RCC 7860 (cell line): ENCODE measurements at places on chromosomes 1 and 21.

- DNase-seq = peak; percentile 85
These were observed 23.2 kb upstream of the H6PD start for GRCh38 chr1:9211291-9211811.

- peak; percentile 37 for DNase-seq
These were observed 535 bp downstream of the SETD4 start for GRCh38 chr21:36059823-36060158.

DNA sequence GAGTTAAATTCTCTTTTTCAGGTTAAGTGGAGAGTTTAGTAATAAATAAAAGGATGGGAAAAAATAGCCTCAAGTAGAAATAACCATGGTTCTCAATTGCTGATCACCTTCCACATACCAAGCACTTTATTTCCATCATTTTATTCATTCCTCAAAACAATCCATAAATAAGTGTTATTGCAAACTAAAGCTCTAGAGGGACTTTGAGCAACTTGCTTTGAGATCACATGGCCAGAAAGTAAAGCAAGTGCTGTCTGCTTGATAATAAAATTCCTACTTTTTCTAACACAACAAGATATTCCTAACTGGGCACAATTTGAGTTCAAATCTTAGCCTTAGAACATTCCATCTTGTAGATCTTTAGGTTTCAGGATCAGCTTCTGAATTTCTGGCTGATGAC is 97.1 kb upstream of the C1orf87 start:
- DNase-seq = no peak

GRCh38 chr1:66364578-66365391 is 169.2 kb upstream of the SGIP1 start:
- DNase-seq = no peak

GRCh38 chr1:81392526-81393226 is 408.1 kb upstream of the ADGRL2 start:
- DNase-seq = no peak

DNA sequence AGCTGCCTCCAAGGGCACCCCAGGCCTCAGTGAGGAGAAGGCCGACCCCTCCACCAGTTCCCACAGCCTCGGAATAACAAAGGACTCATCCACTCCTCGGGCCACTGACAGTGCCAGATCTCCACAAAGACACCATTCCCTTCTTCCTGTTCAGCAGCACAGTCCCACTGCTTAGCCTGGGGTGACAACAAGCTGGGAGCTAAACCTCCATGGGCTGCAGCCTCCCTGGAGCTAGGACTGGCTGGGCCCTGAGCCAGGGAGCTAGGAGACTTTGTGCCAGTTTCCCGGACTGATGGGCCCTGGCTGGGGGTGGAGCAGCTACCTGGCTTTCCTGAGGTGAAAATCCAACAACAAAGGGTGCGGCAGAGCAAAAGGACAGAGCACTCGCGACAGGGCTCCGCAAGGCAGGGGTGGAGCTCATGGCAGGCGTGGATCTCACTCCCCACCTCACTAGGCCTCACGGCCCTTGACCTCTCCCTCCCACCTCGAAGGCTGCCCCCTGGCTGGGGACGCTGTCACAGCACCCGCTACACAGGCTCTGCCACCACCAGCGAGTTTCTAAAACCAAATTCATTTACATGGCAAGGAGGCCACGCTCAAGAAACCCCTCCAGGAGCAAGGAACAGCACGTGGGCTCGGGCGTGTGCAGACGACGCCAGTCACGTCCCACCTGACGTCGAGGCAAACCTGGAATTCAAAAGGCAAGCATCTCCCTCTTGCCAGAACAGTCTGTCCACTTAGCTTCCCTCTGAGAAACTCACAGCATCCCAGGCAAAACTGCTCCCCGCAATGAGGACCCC is 13.8 kb downstream of the SLC35E2B start:
- no peak for DNase-seq
